WERI-Rb-1 (cell line): ENCODE measurements at places on chromosomes 7 and 10.

DNA sequence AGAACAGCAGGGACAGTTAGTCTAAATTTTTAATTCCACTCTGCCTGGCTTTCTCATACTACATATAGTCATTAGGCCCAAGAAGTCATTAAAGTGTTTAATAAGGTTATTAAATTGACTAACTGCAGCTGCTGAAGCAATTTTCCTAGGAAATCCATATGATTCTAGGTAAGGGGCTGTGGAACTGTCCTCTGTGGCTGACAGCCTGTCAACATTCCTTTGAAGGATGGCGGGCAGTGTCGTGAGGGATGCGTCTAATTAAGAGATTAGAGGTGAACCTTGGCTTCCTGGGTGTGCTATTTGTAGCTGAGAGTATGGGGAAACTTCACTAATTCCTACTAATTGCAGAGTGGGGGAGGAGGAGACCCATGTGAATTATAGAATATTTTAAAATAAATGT, 64.6 kb downstream of the SNX10 start:
- DNase-seq, result no peak

DNA sequence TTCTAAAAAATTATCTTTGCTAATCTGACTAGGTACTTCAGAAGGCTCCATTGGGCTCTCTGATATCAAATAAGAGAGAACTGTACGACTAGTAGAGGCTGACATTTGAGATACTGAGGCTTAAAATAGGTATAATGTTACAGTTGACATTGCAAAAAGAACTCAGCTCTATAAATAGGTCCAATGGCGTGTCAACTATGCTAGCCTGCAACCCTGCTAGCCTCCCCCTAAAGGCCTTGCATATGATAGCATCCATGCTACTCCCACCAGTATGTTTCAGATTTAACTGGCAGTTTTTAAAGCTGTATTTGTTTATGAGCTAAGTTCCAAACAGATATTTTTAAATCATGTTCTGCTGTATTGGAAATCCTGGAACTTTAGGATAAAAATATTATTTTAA, at the start of gene PPP1R3A:
Gene PPP1R3A, minus strand, starts transcription at position 64 of the 400 bp plus-strand sequence. Its CDS starts 13 bp downstream, at position 51.
- no peak for DNase-seq

DNA sequence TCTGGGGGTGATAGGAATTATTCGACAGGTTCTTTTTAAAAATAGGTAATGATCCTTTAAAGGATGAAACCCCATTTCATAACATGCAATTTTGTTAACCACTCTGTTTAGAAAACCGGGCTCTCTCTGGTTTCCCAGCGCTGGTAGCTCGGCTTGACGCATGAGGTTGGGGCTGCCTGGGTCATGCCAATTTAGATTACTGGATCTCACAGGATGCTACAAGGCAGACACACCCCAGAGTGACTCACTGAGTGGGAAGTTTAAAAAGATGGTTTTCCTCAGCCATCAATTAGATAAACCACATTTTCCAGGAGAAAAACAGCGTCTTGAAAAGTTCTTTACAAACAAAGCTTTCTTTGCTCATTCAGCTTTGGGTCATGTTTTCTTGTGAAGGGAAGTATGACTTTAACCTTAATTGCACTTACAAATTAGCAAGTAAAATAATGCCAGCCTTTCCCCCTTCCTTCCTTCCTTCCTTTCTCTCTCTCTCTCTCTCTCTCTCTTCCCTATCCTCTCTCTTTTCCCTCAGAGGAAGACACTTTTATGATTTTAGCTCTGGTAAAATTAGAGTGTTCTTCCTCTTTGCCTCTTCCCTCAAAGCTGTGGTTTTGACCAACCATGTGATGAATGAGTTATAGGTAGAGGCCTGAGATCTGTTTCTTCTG, 99.8 kb downstream of the EPDR1 start:
- no peak for DNase-seq

DNA sequence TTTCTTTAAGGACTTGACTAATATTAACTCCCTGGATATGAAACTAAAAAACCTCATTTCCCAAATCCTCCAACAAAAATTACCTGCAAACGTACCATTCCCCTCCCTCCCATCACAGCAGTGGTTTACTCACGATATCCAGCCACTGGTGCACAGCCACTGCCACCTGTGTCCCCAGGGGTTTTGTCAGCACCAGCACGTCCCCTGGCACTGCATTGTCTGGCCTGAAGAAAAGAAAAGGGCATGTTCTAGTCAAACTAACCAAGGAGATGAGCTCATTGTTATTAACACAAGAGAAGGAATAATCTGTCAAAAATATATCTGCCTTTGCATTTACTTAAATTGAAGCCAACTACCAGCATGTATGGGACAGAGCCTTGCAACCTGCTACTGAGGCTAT, 18.5 kb downstream of the SEPHS1 start:
- DNase-seq, result no peak

- no peak for DNase-seq
Observed at GRCh38 chr10:10128387-10128786, 889.3 kb upstream of the CELF2 start.

DNA sequence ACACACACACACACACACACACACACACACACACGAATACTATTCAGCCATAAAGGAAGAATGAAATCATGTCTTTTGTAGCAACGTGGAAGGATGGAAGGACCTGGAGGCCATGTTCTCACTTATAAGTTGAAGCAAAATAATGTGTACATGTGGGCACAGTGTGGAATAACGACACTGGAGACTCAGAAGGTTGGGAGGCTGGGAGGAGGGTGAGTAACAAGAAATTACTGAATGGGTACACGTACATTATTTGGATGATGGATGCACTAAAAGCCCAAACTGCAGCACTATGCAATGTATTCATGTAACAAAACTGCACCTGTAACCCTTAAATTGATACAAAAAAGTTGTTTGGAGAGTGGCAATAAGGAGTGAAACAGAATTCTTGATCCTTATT, 32.1 kb downstream of the KMT2C start:
- no peak for DNase-seq
